ENCODE measurements at places on chromosomes 7 and 10.

- DNase-seq: no peak
Observed at GRCh38 chr10:72659694-72660093, 32.2 kb upstream of the MCU start.

- no peak for DNase-seq
Observed at GRCh38 chr10:6721480-6721879, 141.4 kb upstream of the PRKCQ start.

DNA sequence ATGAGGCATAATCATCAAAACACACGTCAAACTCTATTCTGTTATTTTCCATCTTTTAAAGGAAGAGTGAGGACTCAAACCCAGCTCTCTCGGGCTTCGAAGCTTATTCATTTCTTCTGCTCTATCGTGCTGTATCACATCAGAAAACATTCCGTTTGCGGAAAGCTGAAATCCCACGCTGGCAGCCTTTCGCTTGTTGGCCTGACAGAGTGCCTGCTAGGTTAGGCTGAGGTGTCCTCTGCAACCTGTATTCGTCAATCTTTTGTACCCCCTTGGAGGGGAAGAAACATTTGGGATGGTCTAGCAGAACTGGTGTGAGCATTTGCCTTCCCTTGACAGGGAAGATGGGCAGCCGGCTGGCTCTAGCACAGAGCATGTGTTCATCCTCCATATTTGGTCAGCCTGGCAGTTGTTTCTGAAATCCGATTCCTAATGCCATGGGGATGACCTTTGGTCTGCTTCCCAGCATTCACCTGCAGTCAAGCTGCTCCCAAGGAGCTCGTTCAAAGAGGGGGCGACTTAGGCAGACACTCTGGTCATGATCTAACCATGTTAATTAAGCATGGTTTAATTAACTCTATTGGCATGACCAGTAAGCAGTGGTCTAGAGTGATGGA, 55.2 kb downstream of the TACC2 start:
- no peak for DNase-seq

DNA sequence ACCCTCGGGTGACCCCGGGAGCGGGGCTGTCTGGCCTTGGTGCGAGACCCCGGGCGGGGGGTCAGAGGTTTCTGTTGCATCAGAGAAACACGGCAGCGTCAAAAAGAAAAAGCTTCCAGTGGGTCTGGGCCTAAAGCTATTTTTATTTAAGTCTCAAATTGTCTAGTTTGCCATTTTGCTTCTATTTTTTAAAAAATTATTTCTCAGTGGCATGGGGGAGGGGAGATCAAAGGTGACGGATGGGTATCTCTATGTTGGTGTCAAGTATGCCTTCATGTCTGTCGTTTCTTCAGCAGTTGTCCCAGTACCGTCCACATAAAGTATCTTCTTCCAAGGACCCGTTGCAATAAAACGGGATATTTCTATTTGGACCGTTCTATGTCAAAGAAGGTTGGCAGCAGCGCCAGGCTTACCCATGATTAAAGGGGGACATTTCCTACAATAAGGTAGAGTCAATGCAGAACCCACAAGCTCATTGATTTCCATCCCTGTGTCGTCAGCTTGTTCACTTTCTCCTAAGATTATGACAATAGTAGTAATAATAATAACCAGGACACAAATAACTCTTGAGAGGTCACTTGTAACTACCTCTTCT, 26.0 kb upstream of the VAX1 start:
- no peak for DNase-seq

- DNase-seq: no peak
Observed at GRCh38 chr7:110522761-110523200, 568.1 kb upstream of the LRRN3 start.

DNA sequence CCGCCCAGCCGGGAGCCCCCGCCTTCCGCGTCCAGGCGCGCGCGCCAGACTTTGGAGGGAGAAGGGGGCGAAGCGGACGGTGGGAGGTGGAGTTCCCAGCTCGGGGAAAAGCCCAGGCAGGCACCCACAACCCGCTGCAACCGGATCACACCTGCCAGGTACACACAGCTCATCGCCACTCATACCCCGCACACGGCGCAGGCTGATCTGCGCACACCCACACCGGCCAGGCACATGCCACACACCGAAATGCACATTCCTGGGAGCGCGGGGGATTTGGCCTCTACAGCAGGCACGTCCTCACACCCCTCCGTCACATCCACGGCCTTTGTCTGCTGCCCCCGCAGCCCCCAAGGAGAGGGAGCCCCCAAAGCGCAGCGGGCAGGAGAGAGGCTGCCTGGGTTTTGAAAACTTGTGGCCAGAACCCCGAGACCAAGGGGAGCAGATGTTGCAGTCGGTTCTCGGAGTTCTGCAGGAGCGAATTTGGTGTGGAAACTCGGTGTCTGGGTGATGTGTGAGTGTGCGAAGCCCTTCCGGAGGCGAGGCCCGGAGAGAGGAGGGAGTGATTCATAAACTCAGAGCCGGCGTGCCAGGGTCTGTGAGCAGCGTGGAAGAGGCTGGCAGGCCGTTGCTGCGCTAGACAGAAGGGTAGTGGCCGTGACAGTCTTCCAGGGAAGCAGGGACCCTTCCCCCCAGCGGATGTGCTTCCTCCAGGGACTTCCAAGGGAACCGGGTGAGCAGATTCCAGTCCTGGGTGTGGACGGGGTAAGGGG, 734 bp downstream of the CHST3 start:
- DNase-seq: no peak

DNA sequence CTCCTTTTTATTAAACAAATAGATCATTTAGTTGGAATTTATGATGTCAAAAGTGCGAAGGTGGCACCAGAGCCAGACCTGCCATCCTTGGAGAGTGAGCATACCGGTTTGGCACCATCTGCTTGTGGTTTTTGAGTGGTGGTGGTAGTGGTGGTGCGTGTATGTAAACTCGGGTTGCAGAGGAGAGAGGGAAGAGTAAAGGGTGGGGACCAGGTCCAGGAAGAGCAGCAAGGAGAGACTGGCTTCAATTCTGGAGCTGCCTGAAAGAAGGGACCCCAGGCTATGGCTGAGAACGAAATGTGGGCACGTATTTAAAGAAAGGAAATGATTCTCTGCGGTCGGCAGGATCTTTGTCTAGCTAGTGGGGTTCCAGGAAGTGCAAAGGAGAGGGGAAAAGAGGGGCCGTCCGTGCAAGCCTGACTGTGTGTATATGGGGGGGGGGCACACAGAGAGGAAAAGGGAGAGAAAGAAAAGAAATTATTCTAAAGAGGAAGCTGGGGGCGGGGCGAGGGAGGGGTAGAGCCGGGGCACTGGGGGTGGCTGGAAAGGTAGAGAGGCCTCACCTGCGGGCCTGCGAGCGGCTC, 448 bp upstream of the GOLGA7B start:
- no peak for DNase-seq

GRCh38 chr7:104956753-104957450, 57.1 kb upstream of the KMT2E start:
- DNase-seq: no peak

DNA sequence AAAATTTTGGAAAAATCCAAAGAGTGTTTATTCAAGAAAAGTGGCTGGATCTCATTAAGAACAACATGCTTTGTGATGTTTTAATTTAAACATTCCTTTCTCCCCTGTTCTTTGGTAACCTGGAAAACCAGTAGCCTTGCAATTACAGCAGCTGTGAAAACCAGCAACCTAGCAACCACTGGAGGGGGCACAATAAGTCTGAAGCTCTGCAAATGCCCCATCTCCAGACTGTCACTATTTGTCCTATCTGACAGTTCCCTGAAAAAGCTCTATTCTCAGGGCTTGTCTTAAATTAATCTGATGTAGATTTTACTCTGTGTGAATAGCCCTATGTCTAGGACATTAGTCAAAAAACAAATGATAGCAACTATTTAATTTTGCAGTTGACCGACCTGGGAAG, 137.6 kb upstream of the THSD7A start:
- DNase-seq: no peak

- no peak for DNase-seq
Observed at GRCh38 chr10:101095004-101095403, 33.2 kb downstream of the KAZALD1 start.

GRCh38 chr7:100509231-100509630, 25.5 kb downstream of the NYAP1 start:
- no peak for DNase-seq

GRCh38 chr7:151754142-151754590, 122.7 kb downstream of the PRKAG2 start:
- DNase-seq: peak; percentile 34

DNA sequence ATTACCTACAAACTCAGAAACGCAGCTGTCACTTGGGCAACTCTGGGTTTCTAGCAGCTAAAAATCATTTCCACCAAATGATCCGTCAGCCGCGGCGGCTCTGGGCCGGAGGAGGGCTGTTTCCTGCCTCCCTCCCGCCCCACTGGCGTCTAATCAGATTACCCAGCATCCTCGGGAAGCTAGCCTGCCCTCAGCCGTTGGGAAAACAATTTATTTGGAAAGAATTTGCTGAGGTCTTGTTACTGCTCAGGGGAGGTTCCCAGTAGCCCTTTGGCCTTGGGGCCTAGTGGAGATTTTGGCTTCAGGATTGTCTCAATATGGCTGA, 65.0 kb upstream of the ADGRA1 start:
- DNase-seq: no peak

DNA sequence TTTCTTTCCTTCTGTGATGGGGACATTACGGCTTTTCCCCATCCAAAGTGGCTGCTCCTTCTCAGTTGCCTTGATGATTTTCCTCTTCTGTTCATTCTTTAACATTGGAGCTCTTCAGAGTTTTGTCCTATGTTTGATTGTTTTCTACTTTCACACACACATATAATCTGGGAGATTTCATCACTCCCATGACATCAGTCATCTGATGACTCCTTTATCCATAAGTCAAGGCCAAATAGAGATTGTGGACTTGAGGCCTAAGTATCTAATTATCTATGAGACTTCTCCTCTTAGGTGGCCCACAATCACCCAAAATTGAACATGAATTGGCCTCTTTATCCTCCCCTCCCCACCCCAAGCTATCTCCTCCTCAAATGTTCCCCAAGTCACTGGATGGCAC, 5.3 kb upstream of the COL1A2 start:
- DNase-seq: no peak

DNA sequence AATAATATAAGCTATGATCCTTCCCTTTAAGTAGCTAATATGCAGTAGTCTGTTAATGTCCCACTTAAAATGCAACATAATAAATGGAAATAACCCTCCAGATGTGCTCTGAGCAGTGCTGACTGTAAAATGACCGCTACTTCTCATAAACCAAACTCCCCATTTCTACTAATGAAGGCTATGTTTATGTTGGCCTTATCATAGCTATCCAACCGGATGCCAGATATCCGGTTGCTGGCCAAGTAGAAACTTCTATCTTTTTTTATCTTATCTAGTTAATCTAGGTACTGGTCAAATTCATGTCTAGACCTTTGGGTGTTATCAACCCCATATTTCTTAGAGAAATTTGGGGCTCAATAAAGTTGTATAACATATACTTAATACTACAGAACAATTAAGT, 56.6 kb downstream of the CHRM2 start:
- DNase-seq: no peak

GRCh38 chr7:155935005-155935557, 122.8 kb upstream of the SHH start:
- no peak for DNase-seq

- no peak for DNase-seq
Observed at GRCh38 chr7:28722684-28723083, 235.4 kb downstream of the TRIL start.

GRCh38 chr7:111801277-111801676, 239.0 kb upstream of the IMMP2L start:
- no peak for DNase-seq

- DNase-seq: no peak
Observed at GRCh38 chr10:79327090-79327457, 20.2 kb upstream of the PPIF start.

- DNase-seq: no peak
Observed at GRCh38 chr7:22127835-22128527, 182.3 kb upstream of the CDCA7L start.

DNA sequence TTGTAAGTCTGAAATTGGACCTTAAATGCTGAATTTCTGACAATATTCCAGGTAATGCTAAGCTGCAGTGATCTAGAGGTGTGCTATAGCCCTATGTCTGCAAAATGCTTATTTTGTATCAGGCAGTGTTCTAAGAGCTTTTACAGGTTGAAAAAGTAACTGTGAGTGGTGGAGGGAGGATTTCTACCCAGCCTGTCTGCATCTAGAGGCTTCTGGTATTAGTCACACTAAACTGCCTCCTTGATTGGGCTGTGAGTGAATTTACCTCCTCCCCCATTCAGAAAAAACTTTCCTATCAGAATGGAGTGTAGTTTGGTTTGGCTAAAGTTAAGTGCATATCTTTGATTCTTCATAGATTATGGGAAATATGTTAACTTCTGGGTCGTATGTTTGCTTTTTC, 56.8 kb downstream of the BBS9 start:
- peak; percentile 40 for DNase-seq

DNA sequence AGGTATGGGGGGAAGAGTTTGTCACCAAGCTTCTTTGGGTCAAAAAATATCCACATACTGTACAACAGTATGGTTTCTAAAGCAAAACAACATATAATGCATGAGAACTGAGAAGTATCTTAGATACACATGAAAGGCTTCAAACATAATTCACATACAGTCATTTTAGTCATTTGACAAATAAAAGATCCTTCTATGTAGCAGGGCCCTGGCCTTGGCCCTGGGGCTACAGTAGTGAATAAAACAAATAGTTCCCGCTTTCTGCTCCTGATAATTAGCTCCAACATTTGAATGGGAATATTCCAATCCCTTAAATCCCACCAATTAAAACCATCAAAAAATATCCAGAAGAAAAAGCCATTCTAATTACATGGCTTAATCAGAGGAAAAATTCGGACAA, 51.3 kb downstream of the MALSU1 start:
- no peak for DNase-seq

DNA sequence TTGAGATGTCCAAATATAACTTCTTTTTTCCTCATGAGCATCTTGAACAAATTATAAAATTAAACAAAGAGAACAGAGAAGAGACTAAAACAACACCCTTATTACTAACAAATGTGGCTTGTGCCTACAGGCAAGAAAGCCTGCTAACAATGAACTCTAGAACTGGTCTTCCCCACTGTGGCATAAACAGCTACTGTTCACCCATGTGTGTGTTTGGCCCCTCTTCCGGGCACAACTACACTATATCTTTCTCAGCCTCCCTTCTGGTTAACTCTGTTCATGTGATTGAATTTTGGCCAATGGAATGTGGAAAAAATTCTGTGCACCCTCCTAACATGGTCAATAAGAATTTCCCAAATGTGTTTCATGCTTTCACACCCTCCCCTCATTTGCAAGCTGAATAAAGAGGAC, 117.0 kb downstream of the KBTBD2 start:
- no peak for DNase-seq

- DNase-seq: no peak
Observed at GRCh38 chr7:70756789-70757188, 375.2 kb upstream of the GALNT17 start.

- no peak for DNase-seq
Observed at GRCh38 chr7:112202816-112203215, 3.4 kb downstream of the DOCK4 start.
